ENCODE measurements at places on chromosomes 13 and 19.

DNA sequence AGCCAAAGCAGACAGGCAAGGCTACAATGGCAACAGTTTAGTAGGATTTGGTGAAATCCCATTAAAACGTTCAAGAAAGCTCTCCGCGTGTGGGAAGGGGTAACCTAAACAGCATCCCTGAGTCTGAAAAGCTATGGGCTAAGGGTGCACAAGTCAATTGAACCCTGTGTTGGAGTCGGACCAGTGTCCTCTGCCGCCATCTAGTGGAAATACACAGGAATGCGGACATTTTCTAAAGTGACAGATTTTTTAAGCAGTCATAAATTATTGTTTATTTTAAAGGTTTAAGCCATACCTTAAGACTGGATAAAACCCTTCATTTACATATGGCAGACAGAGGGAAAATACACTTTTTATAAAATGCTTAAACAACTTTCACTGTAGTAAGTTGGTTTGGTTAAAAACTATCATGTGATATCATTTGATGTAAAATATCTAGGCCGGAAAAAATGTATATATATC lies 26.5 kb upstream of the LSM14A start:
- no peak for DNase-seq

DNA sequence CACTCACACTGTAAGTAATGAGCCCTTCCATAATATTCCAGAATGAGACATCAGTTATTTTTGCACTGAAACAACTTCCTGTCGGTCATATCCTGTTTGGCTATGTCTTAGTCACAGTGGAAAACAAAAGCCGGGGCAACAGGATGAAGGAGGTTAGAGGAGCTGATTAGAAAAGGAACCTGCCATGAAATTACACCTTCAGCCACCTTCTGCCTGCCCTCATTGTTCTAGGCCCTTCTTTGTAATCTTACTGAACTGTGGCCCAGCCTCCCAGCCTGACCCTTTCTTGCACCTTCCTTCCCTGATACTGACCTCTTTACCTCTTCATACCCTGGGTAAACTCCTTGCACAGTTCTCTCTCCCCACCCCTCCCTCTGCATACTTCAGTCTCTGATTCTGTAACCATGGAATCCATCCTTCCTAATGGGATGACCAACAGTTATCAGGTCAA lies 67.3 kb downstream of the DOCK9 start:
- no peak for DNase-seq

DNA sequence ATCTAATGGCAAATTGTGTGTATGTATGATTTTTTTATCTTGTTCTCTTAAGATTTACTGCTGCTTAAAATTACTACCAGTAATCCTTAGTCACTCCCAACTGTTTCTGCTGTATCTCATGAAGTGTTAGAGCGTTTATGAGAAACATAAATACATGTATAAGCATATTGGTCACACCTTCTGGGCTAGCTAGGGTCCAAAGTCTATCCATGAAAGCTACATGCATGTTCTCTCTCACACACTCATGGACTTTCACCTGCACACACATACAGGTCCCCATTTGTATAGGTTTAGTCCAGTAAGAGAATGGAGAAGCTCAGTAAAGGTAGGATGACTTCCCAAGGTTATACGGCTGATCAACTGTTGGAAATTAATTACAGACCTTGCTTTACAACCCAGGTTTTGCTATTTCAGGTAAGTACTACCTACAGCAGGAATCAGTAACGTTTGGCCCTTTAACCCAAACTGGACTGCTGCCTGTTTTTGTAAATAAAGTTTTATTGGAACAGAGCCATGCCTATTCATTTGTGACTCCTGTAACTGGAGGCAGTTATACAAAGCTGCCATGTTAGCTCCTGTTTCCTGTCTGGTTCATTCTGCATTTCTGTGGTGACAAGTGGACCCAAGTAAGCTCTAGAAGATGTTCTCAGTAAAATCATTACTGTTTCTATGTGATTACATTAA lies 15.3 kb downstream of the METTL21C start:
- DNase-seq = no peak

GRCh38 chr13:111181977-111182376 lies 66.9 kb downstream of the ARHGEF7 start:
- DNase-seq = no peak

DNA sequence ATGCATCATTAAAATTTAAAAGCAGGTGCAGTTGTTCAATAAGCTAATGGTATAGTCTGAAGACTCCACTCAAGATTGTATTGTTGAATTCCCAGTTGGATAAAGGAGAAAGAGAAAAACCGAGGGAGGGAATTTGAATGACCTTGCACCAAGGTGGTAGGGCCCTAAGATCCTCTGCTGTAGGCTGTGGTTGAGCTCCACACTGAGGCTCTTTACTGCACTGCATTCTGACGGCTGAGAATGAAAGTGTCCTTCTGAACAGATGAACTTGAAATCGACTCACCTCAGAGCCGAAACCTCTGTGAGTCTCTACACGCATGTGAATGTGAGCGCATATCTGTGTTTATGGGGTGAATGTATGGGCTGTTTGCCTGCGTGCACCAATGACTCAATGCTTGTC lies 388.9 kb upstream of the DACH1 start:
- peak; percentile 47 for DNase-seq

- DNase-seq = no peak
Observed at GRCh38 chr19:4279530-4280422, 710 bp downstream of the SHD start.

DNA sequence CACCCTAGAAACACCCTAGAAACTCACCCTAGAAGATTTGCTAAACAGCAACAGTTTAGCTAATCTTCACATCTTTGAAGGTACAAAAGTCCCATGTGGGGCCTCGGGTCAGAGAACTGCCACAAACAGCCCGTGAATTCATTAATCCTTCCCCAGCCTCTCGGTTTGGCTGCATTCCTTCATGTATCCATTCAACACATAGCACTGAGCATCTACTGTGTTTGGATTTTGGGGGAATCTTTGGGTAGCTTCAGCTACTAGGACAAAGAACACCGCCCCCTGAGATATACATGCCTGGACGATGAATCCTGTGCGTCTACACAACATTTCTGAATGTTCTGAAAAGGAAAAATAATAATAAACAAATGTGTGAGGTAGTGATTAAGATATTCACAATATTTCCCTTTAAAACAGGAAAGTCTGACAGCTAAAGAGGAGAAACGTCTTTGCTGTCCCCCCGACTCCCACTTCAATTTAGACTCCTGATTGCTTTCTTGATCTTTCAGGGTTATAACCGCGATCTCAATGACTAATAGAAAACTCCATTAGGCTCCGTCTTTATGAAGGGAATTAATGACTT lies 63.5 kb downstream of the ALOX5AP start:
- no peak for DNase-seq

DNA sequence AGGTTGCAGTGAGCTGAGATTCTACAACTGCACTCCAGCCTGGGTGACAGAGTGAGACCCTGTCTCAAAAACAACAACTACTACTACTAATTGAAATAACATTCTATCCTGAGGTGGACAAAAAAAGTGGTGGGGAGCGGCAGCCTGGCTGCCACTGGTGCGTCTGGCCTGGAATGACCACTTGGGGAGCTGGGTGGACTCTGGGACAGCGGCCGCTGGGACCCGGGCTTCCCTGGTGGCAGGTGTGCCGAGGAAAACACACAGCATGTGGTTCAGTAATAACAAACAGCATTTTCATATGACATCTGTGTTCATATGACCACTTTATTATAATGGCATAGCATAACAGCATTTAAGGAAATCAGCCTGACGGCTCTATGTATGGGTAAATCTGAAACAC lies 33.9 kb downstream of the TFDP1 start:
- DNase-seq = no peak

- peak; percentile 40 for DNase-seq
Observed at GRCh38 chr13:75458696-75459422, 23.1 kb downstream of the TBC1D4 start.

- no peak for DNase-seq
Observed at GRCh38 chr19:12607631-12608030, 3.0 kb downstream of the ZNF490 start.

- no peak for DNase-seq
Observed at GRCh38 chr19:57068921-57069697, 50.7 kb upstream of the USP29 start.

DNA sequence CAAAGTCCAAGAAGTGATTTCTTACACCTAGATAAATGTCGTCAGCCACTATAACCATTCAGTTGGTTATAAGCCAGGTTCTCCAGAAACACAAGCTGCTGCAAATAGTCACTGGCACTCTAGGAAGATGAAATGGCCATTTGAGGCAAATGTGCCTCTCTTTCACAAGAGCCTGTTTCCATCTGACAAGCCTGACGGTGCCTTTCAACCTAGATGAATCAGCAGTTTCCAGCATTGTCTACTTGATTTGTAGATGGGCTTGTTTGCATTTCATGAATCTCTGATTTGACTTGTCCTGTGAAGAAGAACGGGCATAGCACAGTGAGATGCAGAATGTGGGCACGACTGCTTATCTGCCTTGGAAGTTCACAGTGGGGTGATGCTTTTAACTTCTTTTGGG lies 327.2 kb downstream of the LMO7 start:
- no peak for DNase-seq

DNA sequence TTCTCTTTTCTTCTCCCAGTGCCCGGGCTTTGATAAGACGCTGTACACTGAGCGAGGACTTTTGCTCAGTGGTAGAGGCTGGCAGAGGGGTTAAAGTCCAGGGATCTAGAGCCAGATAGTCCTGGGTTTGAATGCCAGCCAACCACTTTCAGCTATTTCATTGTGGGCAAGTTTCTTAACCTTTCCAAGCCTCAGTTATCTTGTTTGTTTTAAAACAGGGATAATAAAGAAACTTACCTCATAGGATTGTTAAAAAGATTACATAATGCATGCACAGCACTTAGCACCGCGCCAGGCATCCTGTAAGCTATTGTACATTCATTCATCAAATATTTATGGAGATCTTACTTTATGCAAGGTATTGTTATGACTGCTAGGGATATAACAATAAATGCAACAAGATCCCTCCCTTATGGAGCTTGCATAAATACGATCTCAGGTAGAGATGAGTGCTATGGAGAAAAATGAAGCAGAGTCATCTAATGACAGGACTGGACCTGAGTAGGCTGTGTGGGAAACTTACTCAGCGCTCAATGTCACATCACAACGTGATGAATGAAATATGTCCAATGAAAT lies 70.8 kb downstream of the LNX2 start:
- DNase-seq = no peak

GRCh38 chr13:113445791-113446487 lies 7.3 kb downstream of the ADPRHL1 start:
- no peak for DNase-seq

GRCh38 chr19:16156904-16157303 lies 13.4 kb downstream of the HSH2D start:
- DNase-seq = no peak

DNA sequence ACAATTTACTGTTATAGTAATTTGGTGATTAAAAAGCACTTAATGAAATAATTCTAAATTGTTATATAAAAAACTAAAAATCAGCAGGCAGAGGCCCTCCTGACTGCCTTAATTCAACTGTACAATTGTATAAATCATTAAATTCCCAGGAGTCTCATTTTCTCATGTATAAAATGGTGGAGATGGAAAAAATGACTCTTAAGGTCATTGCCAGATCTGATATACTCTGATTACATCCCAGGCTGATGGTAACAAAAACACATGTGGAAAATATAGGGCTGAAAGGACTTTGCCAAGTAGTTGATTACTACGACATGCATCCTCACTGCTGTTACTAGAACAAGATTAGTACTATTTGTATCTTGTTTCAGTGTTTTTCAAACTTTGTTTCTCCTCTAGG lies 1020.0 kb upstream of the SLC10A2 start:
- no peak for DNase-seq

Measured in NCI-H2171 (cell line).